ENCODE measurements at places on chromosomes 1 and 21. TPM values are rescaled to one million over a fixed set of nuclear protein-coding genes. Genes with fewer than 3 reads are reported as not detected.

Gene ORC1
- 0.95 TPM for total RNA-seq

Gene GPR89A
- 51.2 TPM for total RNA-seq

DNA sequence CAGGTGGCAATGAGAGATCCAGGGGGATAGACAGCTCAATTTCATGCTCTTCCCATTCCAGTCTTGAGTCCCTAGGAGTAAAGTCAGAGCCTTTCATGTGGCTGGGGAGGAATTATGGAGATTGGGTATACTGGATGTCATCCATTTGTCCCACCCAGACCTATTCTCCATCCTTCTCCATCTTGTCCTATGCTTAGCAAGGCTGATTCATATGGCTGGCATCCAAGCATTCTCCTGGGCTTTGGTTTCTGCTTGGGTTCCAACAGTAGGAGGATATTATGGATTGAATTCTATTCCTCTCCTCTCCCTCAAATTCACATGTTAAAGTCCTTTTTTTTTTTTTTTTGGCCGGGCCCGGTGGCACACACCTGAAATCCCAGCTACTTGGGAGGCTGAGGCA lies 3.8 kb upstream of the CDC20 start:
- no peak for DNase-seq
- H3K36me3 ChIP-seq: no peaks in the 10 kb centered on the region
- peaks cover 11% of the 10 kb centered on the region for H3K4me1 ChIP-seq
- H3K27me3 ChIP-seq: no peaks in the 10 kb centered on the region
- H3K4me3 ChIP-seq: no peak overlapping the region
- no peak overlapping the region for H3K27ac ChIP-seq

DNA sequence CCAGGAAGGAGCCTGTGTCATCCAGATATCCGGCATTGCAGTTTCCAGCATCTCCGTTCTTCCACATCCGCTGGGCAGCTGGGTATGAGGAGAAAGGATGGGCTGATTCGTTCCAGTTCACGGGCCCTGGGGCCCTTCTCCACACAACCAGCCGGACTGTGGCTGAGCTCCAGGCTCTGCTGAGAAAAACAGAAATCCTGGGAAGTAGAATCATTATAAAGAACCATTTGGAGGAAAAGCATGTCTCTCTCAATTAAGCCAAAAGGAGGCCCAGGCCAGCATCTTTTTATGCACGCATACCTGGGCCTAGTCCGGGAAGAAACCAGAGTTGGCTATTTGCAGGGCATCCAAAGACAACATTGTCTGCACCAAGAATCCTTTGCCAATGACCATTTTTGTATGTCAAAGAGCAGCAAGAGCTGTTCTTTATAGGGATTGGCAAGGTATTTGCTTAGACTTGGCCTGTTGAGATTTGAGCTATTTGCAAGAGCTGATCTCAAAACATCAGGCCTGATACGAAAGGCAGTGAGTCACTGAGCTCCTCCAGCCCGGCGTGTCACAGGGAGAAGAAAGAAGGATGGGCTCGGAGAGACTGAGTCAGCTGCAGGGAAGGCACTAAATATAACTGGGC lies 84.9 kb upstream of the ARHGEF16 start:
- peaks cover 17% of the 10 kb centered on the region for H3K27me3 ChIP-seq
- peaks cover 19% of the 10 kb centered on the region for H3K4me1 ChIP-seq
- H3K36me3 ChIP-seq: no peaks in the 10 kb centered on the region
- peak; percentile 79 for DNase-seq
- H3K27ac ChIP-seq: peak overlapping the region; percentile 75

DNA sequence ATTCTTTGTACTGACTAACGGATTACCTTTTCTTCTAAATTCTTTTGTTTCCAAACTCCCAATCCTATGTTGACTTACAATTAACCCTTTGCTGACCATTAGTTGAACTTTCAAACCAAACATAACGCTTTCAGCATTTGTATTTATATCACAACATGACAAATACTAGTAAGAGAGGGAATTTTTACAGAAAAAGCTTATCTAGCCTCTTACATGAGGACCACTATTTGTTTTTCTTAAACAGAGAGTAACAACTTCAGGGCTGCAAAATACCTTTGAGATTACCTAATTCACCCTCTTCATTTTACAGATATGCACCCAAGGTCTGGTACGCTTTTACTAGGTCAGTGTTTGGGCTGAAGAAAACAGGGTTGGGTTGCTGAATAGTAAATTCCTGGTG lies 45.0 kb upstream of the CXADR start:
- no peaks in the 10 kb centered on the region for H3K36me3 ChIP-seq
- no peaks in the 10 kb centered on the region for H3K27me3 ChIP-seq
- H3K27ac ChIP-seq: no peak overlapping the region
- H3K4me3 ChIP-seq: no peak overlapping the region

GRCh38 chr1:152397474-152397873 lies 16.6 kb downstream of the CRNN start:
- H3K27me3 ChIP-seq: no peaks in the 10 kb centered on the region

DNA sequence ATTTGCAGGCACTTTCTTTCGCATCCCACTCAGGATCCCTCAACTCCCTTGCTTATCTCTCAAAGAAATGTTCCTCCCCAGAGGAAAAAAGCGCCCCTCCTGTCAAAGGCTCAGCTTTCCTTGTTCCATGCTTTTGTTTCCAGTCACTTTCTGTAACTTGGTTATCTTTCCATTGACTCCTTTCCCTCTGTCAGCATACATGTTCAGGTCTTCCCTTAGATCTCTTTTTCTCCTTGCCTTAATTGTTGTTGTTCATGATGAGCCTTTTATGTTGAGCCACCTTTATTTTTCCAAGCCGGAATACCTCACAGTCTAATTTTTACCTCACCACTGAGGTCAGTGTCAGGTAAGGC lies 46.5 kb upstream of the PODN start:
- H3K27me3 ChIP-seq: no peaks in the 10 kb centered on the region
- peak overlapping the region; percentile 55 for H3K4me3 ChIP-seq
- peaks cover 10% of the 10 kb centered on the region for H3K36me3 ChIP-seq
- no peak for DNase-seq

- DNase-seq: no peak
- no peaks in the 10 kb centered on the region for H3K27me3 ChIP-seq
- peaks cover 30% of the 10 kb centered on the region for H3K36me3 ChIP-seq
These were observed 49.0 kb downstream of the EVA1C start for GRCh38 chr21:32461503-32461902.

DNA sequence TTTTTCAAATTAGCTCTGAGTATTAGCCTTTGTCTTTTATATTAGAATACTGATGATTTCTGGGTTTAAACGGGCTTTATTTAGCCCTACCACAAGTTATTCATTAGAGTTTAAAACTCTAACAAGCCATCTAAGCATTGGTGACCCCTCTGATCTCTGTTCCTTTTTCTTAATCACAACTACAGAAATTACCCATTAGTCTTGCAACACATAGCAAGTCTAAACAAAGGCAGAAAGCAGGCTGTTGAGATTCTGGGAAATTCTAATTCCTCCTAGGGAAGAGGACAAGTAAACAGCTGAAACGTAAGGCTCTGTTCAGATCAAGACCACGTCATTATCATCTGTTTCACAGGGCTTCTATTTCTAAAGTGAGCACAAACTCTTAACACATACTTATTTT lies 491.2 kb upstream of the ZRANB2 start:
- H3K27me3 ChIP-seq: no peaks in the 10 kb centered on the region
- H3K4me1 ChIP-seq: no peaks in the 10 kb centered on the region
- H3K4me3 ChIP-seq: no peak overlapping the region
- H3K36me3 ChIP-seq: no peaks in the 10 kb centered on the region
- DNase-seq: no peak

Data from sigmoid colon (tissue), 7 donors.